Colonic mucosa (tissue), 4 donors: ENCODE measurements at places on chromosomes 5 and 9.

DNA sequence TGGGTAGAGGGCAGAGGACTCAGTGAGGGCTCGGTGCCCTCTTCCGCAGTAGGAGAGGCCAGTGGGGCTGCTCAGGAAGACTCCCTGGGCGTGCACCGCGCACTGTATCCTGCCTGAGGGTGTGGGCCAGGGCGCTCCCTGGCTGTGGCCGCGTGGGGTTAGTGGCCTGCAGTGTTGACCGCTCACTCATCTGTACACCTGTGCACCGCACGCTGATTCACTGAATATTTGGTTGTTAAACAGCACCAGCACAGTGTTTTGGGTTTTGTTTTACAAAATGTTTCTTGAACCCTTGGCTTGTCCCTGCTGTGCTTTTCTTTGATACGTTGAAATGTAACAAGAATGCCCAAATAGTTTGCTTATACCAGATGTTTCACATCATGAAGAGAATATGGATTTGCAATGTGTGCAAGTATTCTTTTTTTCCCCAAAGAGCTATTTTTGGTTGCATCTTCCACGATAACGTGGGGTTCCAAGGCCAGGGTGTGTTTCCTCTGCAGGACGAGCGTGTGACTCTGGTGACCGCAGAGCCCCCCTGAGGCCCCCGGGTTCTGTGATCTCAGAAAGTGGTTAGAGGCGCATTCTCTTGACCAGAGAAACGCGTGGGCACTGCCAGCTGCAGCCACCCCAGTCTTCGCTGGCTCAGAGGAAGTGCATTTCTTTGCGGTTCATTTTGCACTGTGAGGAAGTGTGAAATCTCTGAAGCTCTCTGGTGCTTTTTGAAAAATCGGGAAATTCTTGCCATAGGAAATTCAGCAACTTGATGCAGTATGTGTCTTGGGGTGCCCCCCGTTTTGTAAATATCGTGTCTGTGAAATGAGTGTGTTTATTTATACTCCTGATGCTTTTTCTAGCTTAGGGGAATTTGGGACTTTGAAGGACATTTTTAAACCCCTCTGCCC lies 46.9 kb downstream of the AHRR start:
- H3K36me3 ChIP-seq = no peaks in the 10 kb centered on the region
- no peak overlapping the region for H3K27ac ChIP-seq
- H3K4me1 ChIP-seq = no peaks in the 10 kb centered on the region

DNA sequence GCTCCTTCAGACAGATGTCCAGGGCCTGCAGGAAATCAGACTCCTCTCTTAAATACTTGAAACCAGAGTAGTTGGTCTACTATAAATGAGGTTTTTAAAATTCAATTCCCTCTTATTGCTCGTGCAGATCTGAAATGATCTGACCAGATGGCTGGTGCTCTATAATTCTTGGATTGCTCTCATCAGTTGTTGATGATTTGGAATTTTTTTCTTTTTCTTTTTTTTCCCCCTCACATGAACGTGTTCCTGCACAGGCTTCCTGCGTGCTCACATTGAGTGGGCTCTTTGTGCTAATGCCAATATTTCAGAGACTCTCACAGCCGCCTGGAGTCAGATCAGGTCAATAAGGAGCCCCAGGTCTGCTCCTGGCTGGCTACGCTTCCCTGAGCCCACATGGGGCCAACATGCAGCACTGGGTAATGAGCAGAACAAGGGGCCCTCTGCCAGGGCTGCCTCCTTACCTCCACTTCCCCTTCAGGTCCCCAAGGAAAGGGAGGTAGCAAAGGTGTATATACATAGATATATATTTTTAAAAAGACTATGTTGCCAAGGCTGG lies 82.0 kb downstream of the SIL1 start:
- no peak for DNase-seq
- no peaks in the 10 kb centered on the region for H3K27me3 ChIP-seq
- H3K27ac ChIP-seq = no peak overlapping the region
- H3K4me1 ChIP-seq = no peaks in the 10 kb centered on the region
- H3K36me3 ChIP-seq = no peaks in the 10 kb centered on the region

GRCh38 chr5:14217587-14217986 lies 74.4 kb downstream of the TRIO start:
- no peaks in the 10 kb centered on the region for H3K27me3 ChIP-seq
- H3K4me1 ChIP-seq = peaks cover 12% of the 10 kb centered on the region
- H3K36me3 ChIP-seq = no peaks in the 10 kb centered on the region
- no peak overlapping the region for H3K4me3 ChIP-seq
- no peak for DNase-seq

GRCh38 chr5:1752881-1753280 lies 46.8 kb downstream of the MRPL36 start:
- H3K27ac ChIP-seq = no peak overlapping the region
- no peaks in the 10 kb centered on the region for H3K4me1 ChIP-seq
- no peak overlapping the region for H3K4me3 ChIP-seq
- peak; percentile 9 for DNase-seq

- DNase-seq = no peak
- no peaks in the 10 kb centered on the region for H3K36me3 ChIP-seq
- no peaks in the 10 kb centered on the region for H3K27me3 ChIP-seq
- no peak overlapping the region for H3K4me3 ChIP-seq
- no peaks in the 10 kb centered on the region for H3K4me1 ChIP-seq
These were observed 339.4 kb downstream of the CHSY3 start for GRCh38 chr5:130243641-130244040.
